ENCODE measurements at places on chromosomes 3 and 15.

DNA sequence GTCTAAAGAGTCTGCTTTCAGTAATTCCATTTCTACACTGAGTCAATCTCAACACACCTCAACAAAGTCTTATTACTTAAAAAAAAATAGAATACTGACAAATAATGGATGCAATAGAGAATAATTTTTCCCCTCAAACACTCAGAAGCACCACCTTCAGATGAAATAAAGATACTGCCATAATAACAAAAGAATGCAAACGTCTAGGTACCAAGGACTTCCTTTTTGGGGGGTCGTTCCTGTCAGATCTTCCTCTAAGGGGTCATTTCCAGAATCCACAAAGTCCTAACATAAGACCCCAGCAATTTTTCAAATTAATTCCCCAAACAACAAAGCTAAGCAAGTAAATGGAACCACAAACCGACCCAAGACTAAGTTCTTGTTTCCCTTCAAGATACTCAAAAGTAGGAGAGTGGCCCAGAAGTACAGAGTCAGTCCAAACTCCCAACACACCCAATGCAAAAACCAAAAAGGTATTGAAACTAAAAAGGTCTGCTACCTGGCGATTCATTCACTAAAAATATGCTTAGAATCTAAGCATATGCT is 1.3 kb downstream of the RYK start:
- DNase-seq = no peak

- no peak for DNase-seq
Observed at GRCh38 chr3:152760024-152760563, 74.8 kb upstream of the P2RY1 start.

- DNase-seq = no peak
Observed at GRCh38 chr3:138234401-138235179, 47.5 kb downstream of the ARMC8 start.

DNA sequence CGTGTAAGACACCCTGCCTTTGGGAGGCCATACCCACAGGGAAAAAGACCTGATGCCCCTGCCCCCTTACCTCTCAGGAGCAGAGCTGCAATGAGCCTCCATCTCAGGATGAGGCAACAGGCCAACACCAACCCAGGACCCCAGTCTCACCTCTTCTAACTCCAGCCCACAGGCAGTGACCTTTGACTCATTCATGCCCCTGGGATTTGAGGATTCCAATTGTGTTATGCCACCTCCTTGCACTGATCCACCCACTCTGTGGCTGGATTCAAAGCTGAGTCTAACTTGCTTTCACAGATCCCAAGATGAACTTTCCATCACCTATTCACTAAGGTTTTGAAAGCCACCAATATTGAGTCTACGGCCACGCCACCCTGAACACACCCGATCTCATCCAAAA is 64.7 kb downstream of the MINAR1 start:
- no peak for DNase-seq

DNA sequence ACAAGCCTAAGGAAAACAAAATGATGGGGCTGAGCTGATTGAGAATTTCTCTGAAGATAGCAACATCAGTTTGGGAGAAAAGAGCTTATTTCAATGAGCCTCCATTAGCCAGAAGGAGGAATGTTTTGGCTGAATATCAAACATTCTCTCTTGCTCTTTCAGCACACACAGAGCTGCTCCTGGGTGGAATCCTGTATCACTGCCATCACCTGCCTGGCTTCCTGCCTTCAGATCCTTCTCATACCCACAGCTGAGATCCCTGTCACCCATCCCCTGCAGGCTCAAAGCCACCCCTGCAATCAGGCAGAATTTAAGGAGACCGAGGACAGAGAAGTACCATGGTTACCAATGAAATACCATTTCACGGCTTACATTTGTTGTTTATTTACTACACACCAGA is 27.2 kb upstream of the SYN2 start:
- no peak for DNase-seq

DNA sequence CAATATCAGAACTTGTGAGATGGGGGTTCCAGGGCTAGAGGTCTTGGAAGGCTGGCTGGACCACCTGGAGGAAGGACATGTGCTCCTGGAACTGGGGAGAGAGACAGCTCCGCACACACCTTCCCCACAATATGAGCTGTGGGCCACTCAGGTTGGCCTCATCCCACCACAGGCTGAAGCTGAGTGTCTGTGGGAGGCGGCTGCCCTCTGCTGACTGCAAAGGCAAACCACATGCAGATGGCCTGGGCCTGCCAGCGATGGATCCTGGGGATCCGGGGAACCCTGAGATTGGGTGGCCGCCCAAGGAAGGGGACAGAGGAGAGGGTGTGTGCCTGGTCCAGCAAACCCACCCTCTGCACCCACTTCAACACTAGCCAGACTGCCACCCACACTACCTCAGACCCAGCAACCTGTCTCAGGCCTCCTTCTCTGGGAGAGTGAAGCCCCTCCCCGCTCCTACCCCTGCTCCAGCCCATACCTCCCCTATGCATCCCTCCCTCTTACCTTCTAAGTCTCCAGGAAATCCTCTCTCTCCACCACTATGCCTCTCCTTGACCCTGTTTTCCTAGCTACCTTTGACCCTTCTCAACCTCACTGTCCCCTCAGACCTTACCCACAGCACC is 44.8 kb downstream of the CYP11A1 start:
- DNase-seq = peak; percentile 84

GRCh38 chr3:129001101-129001805 is at the start of gene EFCC1:
Gene EFCC1 (plus strand): TSS chr3:129001304. CDS start chr3:129001629, 325 bp downstream.
- DNase-seq = no peak

- DNase-seq = no peak
Observed at GRCh38 chr15:75809986-75810750, 33.1 kb upstream of the UBE2Q2 start.

DNA sequence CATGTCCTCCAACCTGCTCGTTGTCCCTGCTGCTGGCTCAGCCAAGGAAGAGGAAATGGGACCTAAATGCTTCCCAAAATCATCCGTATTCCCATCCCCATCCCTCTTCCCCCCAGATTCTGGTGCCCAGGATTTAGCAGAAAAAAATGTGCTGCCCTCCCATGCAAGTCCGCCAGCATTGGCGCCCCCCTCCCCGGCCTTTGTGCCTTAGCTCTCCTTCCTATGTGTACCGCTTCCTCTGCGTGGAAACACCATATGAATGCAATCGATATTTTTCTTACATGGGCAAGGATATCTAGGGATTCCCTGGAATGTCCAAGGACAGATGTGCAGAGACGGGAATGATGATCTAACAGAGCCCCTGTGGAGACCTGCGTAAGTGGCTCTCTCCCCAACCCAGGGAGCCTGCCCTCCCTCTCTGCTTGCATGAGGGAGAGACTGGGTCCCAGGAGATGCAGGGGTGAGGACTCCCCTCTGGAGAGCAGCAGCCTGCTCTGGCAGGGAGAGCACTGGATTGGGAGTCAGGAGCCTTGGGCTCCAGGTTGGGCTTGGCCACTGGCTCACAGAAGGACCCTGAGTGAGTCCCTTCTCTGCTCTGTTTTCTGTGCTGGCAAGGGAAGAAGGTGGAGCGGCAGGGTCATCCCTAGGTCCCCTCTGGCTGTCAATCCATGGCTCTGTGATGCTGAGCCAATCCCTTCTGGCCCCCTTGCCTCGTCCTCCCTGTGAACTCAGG is 227.2 kb downstream of the XXYLT1 start:
- DNase-seq = no peak

DNA sequence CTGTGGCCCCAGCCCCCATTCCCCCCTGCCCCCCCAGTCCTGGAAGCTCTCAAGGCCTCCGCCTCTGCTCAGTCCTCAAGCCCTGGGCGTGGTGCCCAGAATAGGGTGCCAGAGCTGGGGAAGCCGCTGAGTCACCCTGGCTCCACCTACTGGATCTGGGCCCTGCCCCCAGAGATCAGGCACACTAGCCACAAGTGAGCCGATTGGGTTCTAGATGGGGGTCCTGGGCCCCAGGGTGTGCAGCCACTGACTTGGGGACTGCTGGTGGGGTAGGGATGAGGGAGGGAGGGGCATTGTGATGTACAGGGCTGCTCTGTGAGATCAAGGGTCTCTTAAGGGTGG is 5.7 kb downstream of the EIF4G1 start:
- DNase-seq = peak; percentile 99

- no peak for DNase-seq
Observed at GRCh38 chr3:133119176-133119575, 81.0 kb downstream of the TMEM108 start.

DNA sequence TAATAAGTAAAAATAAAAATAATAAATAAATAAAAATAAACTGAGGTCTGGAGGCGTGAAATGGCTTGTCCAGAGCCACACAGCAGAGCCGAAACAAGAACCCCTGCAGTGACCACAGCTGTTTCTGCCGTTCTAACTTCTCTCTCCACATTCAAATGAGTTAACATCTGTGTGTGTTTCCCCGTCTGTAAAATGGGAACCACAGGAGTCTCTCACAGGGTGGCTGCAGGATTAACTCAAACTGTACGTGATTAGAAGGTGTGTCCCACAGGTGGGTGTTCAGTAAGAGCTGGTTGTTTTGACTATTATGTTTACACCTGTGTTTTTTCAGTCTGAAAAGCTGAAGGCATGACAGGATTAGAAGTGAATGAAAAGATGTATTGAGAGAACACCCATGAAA is 27.0 kb upstream of the MUC4 start:
- DNase-seq = no peak

GRCh38 chr3:142680710-142681109 is 43.1 kb upstream of the TRPC1 start:
- DNase-seq = no peak

DNA sequence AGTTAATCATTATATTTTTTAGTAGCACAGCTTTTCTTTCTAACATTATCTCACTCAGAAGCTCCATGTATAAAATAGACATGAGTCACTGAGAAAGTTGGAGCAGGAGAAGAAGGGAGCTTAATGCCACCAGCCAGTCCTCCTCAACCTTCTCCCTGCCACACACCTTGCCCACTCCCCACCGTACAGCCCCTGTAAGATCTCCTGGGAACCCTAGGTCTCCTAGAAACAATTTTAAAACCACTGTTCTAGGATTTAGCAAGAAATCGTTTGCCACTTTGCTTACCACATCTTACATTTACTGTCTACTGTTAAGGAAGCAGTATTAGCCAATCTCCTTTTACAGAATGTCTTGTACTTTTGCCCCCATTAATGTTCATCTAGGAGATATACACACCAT is 170.1 kb upstream of the SNTN start:
- no peak for DNase-seq

All from adrenal gland (tissue), 19 donors.